Fibroblast of gingiva (primary cell): ENCODE measurements at places on chromosomes 2 and 18.

GRCh38 chr2:118294063-118294462, 205.8 kb downstream of the INSIG2 start:
- no peak for DNase-seq

DNA sequence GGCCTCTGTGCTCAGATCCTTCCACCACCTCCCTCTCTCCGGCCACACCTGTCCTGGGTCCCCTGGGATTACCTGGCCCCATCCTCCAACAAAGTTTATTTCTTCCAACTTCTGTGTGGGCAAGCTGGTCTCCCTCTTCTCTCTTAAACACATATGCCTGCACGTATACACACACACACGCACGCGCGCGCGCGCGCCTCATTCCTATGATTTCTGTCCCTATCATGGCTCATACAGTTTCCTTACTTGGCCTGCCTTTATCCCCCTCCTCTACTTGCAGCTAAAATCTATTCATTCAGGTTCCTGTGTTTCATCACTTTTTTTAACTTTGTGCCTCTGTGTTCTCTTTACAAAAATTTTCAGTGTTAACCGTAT, 96.4 kb downstream of the LOXHD1 start:
- no peak for DNase-seq

DNA sequence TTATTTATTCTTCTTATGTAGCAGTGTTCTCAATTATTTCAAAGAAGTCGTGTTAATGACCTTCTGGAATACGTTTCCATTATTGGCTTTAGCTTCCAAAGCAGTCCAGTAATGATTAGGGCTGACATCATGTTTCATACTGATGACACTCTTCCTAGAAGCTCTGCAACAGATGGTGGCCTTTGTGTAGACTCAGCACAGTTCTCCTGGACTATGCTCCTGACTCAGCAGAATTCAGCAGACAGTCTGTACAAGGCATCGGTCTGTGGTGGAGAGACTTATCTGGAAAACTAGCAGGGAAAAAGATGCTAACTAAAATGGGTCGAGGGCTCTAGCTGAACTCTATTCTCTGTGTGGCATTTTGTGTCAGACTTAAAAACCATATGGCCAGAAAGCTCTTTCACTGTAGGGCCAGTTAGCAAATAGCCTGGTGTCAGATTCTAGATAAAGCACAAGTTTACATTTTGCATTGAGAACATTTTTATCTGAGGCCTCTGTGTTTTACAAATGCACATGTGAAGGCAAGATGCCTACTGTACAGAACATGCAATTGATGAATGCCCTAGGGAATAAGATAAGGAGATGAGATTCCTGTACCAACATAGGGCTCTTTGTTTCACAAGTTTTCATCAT, 35.1 kb downstream of the GULP1 start:
- peak; percentile 74 for DNase-seq

GRCh38 chr2:2547451-2547850, 216.4 kb upstream of the MYT1L start:
- DNase-seq: no peak

DNA sequence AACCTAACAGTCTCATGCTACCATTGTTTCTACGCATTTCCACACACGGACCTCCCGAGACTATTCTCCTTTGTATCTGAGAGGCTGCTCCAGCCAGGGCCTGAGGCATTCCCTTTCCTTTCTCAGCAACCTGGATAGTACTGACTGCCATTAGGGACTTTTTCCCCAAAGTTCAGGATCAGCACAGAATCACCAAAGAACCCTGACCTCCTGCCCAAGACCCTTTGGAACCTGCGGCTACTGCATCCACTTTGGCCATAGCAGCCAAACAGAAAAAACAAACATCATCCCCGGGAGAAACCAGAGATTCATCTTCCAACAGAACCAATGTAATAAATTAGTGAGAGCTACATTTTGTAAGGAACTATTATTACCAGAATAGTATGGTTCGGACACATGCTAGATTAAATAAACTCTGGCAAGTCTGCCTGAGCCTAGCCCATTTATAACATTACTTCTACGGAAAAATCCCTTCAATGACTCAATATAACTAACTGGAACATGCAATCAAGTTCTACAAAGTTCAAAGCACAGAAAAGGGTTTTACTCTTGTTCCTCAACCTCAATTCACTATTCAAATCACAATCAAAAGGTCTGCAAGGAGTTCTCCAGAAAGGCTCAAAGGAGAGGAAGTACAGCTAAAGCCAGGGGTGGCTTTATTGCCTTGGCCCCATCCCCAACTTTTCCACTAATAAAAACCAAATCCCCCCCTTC, 51.8 kb downstream of the LPIN2 start:
- DNase-seq: no peak

DNA sequence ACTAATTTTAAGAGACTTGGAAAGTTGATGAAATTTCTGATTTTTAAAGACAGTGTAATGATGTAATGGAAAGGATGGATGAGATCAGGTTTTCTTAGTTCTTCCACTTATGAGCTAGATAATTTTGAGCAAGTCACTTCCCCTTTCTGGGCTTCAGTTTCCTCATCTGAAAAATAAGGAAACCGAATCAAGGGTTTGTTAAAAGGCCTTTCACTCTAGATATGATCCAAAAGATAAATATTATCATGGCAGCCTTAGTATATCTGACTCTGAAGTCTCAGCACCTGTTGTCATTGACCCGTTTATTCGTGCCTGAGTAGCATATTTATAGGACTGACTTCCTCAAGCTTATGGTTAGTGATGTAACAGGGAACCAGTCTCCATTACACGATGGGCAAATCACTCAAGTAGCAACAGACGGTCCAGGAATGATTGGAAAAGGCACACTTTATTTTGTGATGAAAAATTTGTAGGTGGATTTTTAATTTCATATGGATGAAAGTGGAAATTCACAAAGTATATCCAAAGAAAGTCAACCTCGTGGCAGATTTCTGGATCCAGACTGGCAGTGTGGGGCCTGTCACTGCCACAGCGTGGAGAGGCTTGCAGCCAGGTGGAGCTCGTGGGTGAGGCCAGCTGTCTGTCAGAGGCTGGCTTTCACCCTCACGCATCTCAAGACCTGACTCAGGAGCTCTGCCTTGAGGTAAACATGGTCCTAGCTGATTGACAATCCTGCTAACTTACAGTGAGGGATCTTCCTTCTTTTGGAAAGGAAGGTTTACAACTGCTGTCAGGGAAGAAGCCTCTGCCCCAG, 137.9 kb upstream of the CXCR4 start:
- DNase-seq: no peak

DNA sequence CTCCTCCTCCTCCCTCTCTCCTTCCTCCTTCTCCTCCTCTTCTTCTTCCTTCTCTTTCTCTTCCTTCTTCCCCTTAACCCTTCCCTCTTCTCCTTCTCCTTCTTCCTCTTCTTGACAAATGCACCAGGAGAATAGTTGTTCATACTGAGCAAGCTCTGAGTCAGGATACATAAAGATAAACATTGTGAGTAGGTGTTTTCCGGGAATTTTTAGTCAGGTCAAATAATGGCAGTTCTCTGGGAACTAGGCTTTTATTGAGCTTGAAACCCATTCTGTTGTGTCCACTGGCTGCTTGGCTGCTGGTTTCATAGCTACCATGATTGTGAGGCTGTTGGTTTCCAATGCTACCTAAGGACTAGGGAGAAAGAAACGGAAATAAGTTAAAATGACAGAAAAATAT, 1144.7 kb upstream of the DDX18 start:
- DNase-seq: no peak

- DNase-seq: no peak
Measured at GRCh38 chr2:197212344-197213262, 98.0 kb downstream of the ANKRD44 start.

GRCh38 chr2:60213865-60214625, 339.4 kb downstream of the BCL11A start:
- no peak for DNase-seq
